ENCODE measurements at places on chromosomes 12 and 14.

GRCh38 chr14:92253381-92253894 is 69.5 kb upstream of the SLC24A4 start:
- DNase-seq, result no peak

DNA sequence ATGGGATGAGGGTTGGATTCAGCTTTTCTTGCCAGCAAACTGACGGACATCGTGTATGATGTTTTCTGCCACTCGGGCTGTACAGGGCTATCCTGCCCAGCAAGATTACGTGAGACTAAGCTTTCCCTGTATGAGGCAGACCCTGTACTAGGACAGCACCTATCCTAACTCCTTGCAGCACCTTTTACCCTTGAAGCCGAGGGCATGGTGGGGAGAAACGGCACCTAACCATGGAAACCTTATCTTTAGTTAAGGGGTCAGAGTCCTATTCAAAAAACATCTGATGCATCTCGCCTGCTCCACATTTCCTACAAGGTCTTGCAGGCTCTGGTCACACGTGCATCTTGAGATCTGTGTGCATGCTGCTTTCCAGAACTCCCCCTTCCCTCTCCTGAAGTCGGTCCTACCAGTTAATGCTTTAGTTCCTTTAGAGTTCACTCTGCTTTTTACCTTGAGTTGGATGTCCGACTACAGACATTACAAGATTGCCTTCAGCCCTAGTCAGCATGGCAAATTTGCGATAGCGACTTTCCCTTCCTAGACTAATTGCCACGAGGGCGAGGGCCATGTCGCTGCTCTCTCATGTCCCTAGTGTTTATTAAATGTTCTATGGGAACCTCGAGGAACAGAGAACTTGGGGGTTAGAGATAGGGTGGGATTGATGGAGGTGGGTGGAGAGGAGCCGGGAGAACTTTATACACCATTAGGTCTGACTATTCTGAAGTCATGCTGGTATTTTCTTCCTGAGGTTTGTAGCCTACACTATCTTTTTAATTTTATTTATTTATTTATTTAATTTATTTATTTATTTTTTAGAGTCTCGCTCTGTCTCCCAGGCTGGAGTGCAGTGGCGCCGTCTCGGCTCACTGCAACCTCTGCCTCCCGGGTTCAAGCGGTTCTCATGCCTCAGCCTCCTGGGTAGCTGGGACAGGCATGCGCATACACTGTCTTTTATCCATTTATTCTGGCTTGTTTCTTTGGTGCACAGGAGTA is 6.6 kb downstream of the RAN start:
- DNase-seq, result no peak

GRCh38 chr12:56520048-56520447 is 1.6 kb upstream of the RBMS2 start:
- no peak for DNase-seq

DNA sequence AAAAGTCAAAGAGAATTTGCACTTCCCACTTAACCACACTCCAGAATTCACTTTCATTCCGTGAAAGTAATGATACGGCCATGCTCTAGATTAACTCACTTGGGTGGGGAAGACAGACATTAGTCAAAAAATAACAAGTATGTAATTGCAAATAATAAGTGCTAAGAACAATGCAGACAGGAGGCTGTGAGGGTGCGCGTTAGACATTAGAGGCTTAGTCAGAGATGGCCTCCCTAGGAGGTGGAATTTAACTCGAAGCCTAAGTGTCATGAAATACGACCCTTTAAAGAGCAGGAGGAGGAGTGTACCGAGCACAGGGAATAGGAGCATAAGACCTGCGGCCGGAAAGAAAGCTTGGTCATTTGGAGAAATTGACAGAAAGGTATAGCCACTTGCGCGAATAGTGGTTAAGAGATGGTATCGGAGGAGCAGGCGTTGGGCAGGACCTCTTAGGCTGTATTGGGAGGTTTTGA is 628 bp downstream of the SNRPF start:
- DNase-seq, result no peak

DNA sequence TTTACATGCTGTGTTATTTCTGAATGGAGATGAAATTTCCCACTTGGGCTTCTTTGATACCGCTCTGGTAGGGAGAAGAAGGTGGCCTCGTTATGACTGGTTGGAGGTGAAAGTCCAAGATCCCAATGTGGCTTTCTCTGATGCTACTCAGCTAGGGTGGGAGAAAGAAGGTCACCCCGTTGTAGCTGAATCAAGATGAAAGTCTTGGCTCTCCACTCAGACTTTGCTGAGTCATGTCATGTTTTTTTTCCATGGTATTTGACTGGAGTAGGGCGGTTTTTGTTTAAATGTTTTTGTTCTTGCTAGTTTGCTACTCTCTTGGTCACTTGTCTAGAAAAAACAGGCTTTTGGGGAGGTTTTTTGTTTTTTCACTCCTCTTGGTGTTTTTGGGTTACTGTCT is 2.4 kb upstream of the PDE6H start:
- no peak for DNase-seq

DNA sequence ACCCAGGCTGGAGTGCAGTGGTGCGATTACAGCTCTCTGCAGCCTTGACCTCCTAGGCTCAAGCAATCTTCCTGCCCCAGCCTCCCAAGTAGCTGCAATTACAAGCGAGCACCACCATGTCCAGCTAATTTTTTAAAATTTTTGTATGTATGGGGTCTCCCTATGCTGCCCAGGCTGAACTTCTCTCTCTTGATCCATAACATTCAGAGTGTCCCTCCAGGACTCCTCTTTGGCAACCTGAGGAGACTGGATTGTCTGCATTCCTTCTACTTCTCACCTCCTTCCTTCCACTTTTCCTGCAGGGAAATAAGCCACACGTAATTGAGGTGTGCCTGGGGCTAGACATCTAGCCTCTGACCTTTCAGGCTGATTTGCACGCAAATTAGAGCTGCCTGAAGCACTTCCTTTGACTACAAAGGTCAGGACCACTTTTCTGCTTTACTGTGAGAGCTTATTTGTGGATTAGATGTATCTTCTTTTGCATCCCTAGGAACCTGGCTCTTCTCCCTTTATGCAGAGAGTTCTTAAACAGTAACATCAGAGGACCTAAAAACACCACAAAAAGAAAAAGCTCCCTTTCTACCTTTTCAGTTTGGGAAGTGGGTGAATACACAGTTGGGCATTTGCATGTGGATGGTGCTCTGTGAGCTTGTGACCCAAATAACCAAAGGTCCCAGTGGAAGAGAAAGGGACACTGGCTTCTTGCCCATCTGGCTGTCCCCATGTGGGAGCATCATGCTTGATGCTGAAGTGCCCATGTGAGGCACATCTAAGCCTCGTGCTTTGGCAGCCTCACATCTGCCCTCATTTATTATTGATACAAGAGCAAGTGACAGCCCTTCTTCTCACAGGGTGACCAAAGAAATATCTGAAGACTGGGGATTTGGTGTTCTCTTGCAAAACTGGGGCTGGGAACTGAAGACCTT is 33.5 kb downstream of the PYGL start:
- no peak for DNase-seq

DNA sequence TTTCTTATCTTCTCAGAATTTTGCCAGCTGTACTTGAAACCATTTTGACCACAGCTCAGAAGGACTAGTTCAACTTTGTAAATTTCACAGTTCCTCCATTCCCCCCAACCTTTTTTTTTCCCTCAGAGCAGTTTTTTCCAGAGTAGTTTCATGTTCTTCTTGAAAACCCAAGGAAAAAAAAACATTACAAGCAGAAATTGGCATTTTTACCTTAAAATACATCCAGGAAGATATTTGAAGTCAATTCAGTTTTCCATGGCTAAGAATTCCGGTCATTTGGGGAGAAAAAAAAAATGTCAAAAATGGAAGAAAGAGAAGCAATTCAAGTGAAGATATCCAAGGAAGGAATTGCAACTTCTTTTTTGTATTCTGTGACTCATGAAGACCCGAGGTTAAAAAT is 39.5 kb downstream of the SYNE2 start:
- no peak for DNase-seq

GRCh38 chr12:93176610-93177126 is 201.1 kb upstream of the NUDT4 start:
- no peak for DNase-seq

DNA sequence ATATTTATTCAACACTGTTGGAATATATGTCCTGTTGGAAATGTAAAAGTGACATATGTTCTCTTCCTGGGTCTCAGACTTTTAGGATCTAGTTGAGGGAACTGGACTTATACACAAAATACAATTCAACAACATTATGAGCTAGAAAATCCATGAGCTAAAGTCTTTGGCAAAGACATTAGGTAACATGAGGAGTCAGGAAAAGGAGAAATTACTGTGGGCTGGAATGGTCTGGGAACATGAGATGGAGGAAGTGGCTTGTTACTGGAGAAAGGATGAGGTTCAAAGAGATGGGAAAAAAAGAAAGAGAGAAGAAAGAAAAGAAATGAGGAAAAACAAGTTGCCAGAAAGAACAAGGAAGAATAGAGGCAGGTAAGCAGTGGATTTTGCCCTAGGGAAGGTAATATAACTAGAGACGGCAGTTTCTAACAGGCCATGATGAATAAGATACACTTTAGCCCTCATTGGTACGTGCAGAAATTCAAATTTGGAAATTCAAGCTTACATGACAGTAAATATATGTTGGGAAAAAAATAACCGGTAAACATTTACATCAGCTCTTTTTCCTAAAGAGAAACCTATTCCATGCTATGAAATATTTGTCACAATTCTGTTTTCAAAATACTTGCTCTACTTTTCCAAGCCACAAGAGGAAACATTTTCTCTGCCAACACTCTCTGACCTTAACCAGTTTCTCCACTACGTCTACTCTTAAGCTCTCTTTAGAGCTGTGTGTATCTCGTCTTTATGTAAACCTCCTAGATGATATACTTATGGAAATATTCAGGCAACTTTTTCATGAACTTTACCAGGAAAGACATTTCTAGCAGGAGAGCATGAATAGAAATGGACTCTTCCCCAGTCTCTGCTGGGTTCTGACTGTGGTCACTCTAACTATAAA is 268.8 kb upstream of the BTG1 start:
- DNase-seq, result no peak

GRCh38 chr14:24441485-24441884 is 1.1 kb downstream of the SDR39U1 start:
- DNase-seq, result no peak

- DNase-seq, result no peak
Measured at GRCh38 chr14:94135476-94135875, 6.1 kb upstream of the IFI27L2 start.

DNA sequence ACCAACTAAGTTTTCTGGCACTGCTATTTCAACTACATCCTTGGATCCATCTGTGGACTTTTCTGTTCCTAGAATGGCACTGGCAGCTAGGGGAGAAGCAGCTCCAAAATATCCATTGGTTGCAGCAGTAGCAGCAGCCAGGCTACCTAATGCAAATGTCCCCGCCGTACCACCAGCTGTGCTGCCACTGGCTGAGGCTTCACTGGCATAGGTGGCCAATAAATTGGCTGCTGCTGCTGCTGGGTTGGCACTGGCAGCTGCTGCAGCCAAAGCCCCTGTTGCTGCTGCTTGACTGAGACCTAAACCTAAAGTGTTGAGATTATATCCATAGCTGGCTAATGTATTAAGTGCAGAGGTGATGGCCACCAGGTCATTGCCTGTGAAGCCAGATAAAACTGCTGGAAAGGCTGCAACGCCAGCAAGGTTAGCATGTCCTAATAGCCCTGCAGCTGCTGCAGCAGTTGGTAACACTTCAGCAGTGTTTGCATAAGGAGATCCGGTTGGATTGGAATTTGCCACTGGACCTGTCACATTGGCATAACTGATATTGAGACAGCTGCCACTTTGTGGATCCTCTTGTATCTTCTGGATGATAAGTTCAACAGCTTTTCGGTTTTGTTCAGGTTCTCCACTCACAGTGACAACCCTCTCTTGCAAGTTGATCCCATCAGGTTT is 149.5 kb downstream of the NOVA1 start:
- DNase-seq, result no peak

- DNase-seq, result no peak
Measured at GRCh38 chr12:30696103-30696408, 387 bp upstream of the IPO8 start.

DNA sequence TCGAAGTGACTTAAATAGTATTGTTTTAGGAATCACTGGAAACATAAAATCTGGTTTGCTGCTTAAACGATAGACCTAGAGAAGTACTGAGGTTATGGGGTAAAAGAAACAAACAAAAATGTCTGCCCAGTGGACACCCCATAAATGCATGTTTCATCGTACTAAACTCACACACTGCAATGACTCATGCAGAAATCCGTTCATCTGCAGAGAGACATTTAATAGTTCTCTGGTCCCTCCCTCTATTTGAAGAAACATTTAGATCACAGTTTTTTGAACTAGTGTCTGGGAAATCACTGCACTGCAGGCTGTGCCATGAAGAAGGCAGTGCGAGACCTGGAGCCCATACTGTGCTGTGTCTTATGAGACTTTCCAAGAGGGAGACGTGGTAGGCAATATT is 25.5 kb downstream of the SLC17A8 start:
- no peak for DNase-seq
